ENCODE measurements at places on chromosomes 6 and 20.

DNA sequence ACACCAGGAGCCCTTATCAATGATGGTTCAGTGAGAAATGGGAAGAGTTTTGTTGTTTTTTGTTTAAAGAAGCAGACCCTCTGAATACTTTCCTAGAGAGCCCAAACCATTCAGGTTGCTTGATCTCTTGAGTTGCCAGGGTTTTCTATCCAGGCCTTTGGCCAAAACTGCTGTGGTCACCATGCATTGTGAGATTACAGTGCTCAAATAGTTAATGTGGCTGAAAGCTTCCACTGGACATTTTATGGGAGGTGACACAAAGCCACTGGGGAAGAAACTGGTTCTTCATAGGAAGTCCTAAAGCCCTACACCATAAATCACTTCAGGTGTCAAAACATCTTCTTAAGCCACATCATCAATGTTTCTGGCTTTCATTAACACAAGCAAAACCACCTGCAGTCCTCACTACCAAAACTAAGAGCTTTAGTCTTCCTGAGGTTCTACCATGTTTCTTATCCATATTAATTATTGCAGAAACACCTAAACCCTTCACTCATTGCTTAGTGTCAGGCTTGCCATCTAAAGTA is 101.6 kb downstream of the IBTK start:
- no peak for DNase-seq

DNA sequence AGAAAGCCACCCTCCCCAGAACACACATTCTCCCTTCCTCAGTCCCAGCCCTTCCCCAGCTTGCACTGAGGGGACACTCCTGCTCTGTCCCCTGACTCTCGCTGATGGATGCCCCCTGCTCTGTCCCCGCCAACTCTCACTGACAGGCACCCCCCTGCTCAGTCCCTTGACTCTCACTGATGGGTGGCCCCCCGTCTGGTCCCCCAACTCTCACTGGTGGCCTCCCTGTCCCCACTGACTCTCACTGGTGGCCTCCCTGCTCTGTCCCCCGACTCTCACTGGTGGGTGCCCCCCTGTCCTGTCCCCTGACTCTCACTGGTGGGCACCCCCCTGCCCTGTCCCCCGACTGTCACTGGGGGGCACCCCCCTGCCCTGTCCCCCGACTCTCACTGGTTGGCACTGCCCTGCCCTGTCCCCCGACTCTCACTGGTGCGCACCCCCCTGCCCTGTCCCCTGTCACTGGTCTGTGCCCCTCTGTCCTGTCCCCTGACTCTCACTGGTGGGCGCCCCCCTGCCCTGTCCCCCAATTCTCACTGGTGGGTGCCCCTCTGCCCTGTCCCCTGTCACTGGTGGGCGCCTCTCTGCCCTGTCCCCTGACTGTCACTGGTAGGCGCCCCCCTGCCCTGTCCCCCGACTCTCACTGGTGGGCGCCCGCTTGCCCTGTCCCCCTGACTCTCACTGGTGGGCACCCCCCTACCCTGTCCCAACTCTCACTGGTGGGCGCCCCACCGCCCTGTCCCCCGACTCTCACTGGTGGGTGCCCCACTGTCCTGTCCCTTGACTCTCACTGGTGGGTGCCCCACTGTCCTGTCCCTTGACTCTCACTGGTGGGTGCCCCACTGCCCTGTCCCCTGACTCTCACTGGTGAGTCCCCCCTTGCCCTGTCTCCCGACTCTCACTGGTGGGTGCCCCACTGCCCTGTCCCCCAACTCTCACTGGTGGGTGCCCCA is 60.9 kb downstream of the GINS1 start:
- DNase-seq, result no peak

DNA sequence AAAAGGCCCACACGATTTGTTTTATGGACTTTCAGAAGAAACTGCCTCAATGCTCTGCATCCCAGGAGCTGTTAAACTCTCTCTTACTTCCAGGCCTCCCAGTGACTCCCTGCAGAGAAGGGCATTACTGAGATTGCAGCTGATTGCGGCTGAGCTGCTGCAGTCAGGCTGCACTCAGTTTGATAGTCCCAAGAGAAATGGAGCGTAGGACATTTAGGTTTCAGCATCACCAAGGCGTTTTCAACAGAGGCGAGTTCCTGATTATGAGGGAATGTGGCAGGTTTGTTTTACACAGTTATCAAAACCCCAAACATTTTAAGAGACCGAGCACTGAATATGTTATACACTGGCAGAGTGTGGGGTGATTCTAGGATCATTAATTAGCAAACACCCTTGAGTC is 145.6 kb downstream of the TBX18 start:
- DNase-seq, result no peak

DNA sequence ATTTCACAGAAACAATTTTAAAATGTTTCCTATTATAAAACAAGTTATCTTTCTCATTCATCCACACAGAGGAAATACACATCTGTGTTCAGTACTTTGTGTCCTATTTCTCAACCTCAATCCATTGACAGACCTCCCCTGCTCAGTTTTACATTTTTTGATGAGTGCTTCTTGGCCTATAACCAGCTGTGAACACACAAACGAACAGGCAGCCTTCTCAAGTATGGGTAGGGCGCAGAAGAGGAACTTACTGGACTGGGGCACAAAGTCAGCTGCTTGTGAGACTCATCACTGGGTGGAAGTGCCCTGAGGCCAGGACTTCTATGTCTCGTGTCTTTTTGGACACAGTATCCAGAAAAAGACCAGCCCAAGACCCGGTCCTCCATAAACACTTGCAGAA is 2.8 kb downstream of the RPS6KA2 start:
- no peak for DNase-seq

DNA sequence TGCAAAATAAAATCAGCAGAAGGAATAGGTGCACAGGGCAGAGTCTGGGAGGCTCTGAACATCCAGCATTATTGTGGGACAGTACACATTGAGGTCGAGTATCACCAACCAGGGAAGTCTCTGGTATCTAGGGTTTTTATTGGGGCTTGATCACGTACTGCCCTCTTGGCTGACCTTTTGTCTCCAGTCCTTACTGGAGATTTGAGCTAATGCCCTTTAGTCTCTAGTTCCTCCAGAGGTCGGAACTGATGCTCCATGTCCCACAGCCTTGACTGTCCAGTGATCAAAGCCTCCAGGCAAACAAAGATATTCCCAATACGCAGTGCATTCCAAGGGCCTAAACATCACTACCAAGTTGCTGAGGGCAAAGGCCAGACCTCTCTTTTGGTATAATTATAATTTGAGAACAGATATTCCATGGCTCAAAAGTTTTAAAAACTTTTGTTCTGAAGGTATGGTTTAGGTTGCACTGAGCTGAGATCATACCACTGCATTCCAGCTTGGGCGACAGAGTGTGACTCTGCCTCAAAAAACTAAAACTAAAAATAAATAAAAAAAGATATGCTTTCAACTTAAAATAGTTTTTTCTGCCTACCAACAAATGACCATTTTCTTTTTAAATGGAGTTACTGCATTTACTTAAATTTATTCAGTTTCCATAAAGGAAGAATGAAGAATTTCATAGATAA is 56.9 kb upstream of the DYNLRB1 start:
- DNase-seq, result no peak

DNA sequence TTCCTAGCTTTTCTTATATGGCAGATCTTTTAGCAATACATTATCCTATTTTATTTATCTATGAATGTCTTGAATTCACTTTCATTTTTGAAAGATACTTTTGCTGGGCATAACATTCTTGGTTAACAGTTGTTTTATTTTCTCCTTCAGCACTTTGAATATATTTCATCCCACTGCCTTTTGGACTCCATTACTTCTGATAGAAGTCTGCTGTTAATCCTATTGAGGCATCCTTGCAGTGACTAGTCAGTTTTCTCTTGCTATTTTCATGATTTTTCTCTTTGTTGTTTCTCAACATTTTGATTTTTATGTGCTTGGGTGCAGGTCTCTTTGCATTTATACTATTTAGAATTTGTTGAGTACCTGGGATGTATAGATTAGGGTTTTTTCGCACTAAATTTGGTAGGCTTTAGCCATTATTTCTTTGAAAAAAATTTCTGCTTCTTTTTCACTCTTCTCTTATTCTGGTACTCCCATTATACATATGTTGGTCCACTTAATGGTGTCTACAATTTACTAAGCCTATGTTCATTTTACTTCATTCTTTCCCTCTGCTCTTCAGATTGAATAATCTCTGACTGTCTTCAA is 53.2 kb downstream of the PHACTR3 start:
- DNase-seq, result no peak

- peak; percentile 59 for DNase-seq
Observed at GRCh38 chr6:2127484-2127911, 117.9 kb downstream of the GMDS start.

DNA sequence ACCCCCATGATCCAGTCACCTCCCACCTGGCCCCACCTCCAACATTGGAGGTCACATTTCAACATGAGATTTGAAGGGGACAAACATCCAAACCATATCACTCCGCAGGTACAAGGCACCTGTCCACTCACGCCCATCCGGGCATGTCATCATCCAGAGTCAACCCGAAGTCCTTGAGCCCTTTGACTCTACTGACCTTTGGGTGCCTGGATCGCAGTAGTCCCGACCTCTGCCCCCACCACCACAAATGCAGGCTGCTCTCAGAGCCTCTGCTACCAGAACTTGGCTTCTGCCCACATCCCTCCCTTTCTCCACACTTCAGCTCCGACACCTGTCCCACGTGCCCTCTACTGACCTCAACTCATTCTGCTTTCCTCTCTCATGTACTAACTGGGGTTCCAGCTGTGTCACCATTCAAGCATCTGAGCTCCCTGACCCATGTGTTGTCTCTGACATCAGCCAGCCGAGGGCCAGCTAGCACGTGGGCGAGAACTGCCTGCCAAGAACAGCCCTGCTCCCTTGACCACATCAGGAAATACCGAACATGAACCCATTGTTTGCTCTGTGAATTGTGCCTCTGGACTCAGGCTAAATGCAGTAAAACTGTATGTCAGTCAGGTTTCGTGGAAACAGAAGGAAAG is 498.3 kb upstream of the SULF2 start:
- no peak for DNase-seq

DNA sequence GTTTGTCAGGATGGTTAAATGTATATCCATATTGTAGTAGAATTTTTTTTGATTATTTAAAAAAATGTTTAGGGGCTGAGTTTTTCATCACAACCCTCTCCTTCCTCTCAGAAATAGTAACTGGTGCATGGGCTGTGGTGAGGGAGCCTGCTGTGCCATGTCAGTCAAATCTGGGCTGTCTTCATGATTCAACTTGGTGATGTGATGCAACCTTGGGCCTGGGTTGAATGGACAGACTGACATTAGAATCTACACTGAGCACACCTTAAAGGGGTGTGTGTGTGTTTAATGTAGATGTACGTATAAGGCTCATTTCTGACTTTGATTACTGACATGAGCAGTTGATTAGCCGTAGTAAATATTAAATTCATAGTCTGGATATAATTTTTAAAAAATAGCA is 3.7 kb downstream of the TJAP1 start:
- no peak for DNase-seq

- no peak for DNase-seq
Observed at GRCh38 chr6:6409397-6410030, 89.1 kb upstream of the F13A1 start.

DNA sequence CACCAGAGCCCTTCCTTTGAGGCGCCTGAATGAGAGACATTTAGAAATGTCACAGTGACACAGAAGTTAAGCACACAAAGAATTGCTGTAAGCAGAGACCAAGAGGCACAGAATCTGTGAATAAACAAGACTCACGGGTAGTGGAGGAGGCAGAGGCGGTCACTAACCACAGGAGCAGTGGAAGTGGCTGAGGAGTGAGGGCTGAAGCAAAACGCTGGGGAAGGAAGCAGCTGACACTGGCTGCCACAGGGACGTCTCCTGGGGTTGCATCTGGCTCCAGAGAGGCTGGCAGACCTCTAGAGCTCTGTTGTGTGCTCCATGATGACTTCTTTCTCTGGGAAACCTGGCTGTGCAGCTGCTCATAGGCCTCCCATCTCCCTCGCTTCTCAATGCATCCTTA is 65.0 kb upstream of the SLC2A12 start:
- no peak for DNase-seq

- no peak for DNase-seq
Observed at GRCh38 chr6:54813892-54814291, 32.7 kb upstream of the FAM83B start.

DNA sequence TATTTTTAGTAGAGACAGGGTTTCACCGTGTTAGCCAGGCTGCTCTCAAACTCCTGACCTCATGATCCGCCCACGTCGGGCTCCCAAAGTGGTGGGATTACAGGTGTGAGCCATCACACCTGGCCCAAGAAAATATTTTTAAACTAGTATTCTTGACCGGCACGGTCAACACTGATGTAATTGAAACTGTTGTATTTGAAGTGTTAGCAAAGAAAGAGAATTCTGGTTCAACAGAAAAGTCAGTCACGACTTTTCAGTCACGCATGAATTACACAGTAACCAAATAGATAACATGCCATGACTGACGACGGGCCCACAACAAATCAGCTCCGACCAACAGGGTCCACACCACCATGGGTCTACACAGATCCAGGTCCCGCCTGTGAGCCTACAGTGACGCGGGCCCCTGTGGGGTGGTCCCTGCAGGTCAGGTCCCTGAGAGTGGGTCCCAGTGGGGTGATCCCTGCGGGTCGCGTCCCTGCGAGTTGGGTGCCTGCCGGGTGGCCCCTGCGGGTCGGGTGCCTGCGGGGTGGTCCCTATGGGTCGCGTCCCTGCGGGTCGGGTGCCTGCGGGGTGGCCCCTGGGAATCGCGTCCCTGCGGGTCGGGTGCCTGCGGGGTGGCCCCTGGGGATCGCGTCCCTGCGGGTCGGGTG is 1.0 kb downstream of the GMEB2 start:
- DNase-seq, result peak; percentile 46

GRCh38 chr6:49849213-49849907 is 17.0 kb downstream of the CRISP1 start:
- no peak for DNase-seq

- no peak for DNase-seq
Observed at GRCh38 chr20:15642109-15642508, 931.1 kb downstream of the KIF16B start.

DNA sequence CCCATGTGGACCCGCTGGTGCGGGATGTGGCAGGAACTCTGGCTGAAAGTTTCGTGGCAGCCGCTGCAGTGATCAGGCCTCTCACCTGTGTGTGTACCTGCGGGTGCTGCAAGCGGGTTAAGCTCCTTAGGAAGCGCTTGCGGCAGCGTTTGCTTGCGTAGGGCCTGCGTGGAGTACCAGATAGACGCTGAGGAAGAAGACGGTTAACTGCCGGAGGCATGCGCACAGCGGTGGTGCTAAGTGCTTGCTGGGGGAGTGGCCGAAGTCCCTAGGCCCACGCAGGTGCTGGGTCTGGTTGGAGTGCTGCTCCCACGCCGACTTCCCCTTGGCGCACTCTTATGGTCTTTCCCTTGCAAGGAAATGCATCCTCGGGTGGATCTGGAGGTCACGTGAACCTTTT is 23.0 kb downstream of the ZSCAN31 start:
- no peak for DNase-seq

- no peak for DNase-seq
Observed at GRCh38 chr6:33980176-33981175, 165.4 kb downstream of the GRM4 start.

Data from stimulated activated CD4-positive, alpha-beta T cell treated with anti-CD3 and anti-CD28 coated beads, Interleukin-2, amount 100 ng/mL, for 24 hours (primary cell).